Pancreas (tissue), 10 donors: ENCODE measurements at places on chromosomes 2 and 18. TPM values are rescaled to one million over a fixed set of nuclear protein-coding genes. Genes with fewer than 3 reads are reported as not detected.

The KIF5C gene
- 2.0 TPM for polyA plus RNA-seq

The ABCG8 gene
- polyA plus RNA-seq, result not detected

The TCF23 gene
- not detected for polyA plus RNA-seq

The LGALSL gene
- polyA plus RNA-seq, result 3.5 TPM

The GPR45 gene
- polyA plus RNA-seq, result 0.09 TPM

The HOXD1 gene
- polyA plus RNA-seq, result 0.28 TPM

The CRYBA2 gene
- 66.3 TPM for polyA plus RNA-seq

GRCh38 chr2:150320608-150321007 is 166.9 kb downstream of the RND3 start:
- DNase-seq, result no peak

GRCh38 chr18:3794537-3795348 is 344.8 kb downstream of the TGIF1 start:
- DNase-seq, result no peak

DNA sequence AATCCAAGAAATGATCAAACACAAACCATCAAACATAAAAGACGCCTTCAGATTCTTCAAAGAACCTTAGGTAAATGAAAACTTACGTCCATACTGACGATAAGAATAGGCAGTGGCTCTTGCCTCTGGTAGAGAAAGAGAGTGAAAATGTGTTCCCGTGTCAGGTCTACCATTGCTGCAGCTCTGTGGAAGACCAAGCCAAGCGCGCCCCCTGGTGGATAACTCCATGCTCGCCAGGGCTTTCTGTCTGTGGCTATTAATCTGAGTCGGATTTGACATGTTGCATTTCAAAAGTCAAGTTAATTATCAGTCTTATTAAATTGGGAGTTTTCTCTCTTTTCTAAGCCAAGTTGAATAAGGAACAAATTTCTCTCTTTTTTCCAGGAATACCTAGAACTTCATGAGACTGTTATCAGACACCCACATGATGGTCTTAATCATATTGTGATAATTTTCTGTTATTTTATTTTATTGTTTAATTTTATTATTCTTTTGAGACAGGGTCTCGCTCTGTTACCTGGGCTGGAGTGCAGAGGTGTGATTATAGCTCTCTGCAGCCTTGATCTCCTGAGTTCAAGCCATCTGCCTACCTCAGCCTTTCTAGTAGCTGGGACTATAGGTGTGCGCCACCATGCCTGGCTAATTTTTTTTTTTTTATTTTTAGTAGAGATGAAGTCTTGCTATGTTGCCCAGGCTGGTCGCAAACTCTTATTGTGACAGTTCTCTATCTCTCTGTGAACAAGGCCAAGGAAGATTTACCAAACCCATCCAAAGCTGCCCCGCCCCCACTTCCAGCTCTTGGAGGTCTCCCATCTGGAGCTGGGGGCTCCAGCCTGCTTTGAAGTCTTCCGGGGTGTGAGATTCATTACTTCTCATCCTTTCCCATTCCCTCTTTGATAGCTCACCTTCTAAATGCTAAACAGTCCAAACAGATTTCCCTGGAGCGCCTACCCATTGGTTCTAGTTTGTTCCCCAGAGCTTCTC is 15.8 kb upstream of the ZAP70 start:
- peak; percentile 99 for DNase-seq

DNA sequence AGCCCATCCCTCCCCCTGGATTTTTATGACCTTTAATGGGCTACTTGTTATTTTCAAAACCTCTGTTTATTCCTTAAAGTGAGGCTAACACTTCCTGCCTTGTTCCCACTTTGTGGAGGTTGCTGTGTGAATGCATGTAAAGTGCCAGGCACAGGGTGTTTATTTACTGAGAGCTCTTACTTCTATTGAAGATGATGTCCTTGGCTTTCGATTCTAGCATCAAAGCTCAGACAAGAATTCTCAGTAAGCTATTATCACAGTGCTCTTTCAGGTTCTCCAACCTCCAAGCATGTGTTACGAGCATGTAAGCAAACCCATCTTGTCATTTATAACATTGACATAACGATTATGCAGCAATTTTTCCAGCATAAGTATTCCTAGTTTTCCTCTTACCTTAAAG is 44.2 kb downstream of the DPYSL5 start:
- no peak for DNase-seq

DNA sequence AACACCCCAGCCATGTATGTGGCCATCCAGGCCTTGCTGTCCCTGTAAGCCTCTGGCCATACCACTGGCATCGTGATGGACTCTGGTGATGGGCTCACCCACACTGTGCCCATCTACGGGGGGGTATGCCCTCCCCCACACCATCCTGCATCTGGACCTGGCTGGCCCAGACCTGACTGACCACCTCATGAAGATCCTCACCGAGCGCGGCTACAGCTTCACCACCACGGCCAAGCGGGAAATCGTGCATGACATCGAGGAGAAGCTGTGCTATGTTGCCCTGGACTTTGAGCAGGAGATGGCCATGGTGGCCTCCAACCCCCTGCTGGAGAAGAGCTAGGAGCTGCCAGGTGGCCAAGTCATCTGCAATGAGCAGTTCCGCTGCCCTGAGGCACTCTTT is 80.4 kb upstream of the ZCCHC2 start:
- DNase-seq, result no peak

DNA sequence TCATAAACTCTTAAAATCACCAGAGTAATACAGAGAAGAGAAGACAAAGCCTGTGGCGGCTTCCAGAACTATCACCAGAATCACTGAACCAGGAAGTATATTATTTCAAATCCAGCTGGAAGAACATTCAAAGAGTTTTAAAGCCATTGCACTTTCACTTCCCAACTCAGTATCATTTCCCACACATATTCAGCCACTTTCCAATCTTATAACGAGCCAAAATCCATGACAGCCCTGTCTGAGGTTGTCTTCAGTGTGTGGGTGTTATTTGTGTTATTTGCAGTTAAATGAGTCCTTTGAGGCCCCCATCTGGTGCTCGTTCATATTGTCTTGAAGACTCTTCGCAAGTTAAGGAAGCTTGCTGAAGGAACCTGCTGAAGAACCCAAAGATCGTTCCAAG is 559.9 kb downstream of the TSN start:
- DNase-seq, result no peak

- no peak for DNase-seq
These were observed 209.8 kb downstream of the KCNJ3 start for GRCh38 chr2:154908327-154908726.

- DNase-seq, result no peak
These were observed 1176.2 kb downstream of the SUCLG1 start for GRCh38 chr2:83282841-83283240.

DNA sequence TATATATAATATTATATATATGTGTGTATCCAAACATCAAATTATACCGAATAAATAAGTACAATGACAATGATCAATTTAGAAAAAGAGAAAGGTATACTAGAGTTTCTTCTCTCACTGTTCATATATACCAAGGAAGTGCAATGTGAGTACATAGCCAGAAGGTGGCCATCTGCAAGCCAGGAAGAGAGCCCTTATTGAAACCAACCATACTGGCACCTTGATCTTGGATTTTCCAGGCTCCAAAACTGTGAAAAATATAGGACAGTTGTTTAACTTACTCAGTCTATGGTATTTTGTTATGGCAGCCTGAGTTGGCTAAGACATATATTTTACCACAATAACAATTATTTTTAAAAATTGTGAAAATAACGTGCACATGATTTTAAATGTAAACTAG is 1490.2 kb upstream of the SLC39A10 start:
- no peak for DNase-seq

GRCh38 chr2:195434346-195434745 is 222.7 kb upstream of the SLC39A10 start:
- DNase-seq, result no peak

DNA sequence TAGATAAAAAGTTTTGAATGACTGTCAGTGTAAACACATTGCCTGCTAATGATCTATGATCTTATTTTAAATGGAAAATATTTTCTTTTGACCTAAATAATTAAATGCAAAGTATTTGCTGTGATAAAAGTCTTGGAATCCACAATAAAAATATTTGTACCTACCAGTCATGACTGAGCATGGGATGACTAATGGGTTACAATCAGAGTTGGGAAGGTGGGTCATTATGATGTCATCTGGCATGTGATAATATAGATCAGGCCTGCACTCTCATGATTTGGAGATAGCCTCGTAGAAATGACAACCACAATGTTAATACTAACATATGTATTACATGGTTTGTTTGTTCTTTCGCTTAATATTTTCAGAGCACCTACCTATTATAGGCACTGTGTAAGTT is 848.8 kb upstream of the KLHL29 start:
- no peak for DNase-seq

DNA sequence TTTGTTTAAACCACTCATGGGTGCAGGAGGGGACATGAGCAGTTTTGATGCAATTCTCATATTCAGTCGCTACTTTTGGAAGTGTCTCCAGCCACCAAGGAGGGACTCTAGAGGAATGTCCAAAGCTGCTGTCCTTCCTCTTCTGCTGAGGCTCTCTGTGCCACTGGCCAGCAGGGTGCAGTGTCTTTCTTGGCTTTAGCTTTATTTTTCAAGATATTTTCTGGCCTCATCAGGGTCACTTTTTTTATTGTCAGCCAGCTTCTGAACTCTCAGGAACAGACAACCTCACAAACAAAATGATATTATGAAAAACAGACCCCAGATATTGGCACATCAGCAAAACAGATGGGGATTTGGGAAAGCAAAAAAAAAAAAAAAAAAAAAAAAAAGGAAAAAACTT is 289.3 kb upstream of the ZSWIM2 start:
- DNase-seq, result no peak

GRCh38 chr2:111618978-111619902 is 264.8 kb downstream of the ANAPC1 start:
- DNase-seq, result no peak

- DNase-seq, result no peak
These were observed 10.3 kb downstream of the ANKAR start for GRCh38 chr2:189684811-189685210.

GRCh38 chr2:88880441-88880953 is 189.0 kb downstream of the RPIA start:
- no peak for DNase-seq

DNA sequence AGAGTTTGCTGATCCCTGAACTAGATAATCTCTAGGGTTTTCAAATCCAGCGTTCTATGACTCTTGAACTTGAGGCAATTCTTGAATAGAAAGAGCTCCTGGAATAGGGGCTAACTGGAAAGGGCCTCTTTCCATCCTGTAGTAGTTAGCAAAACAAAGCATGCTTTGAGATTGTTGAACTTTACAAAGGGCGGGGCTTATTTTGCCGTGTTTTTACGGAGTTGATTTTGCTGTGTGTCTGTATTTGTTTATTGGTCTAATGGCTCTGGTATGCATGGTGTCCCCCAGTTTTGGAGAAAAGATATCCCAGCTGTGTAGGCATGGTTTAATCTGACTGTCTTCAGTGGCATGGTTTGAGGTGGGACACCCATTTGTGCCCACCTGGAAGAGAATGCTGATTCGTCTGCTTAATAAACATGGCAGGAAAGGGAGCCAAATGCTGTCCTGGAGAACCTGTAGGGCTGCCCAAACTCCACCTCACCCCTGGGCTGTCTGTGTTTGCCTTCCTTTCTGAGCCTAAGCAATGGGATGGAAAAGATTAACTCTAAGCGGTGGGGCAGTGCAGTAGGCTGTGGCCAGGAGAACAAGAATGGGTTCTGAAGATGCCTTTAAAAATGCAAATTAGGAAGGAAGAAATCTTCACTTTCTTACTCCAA is 74.1 kb upstream of the FOSL2 start:
- DNase-seq, result no peak

DNA sequence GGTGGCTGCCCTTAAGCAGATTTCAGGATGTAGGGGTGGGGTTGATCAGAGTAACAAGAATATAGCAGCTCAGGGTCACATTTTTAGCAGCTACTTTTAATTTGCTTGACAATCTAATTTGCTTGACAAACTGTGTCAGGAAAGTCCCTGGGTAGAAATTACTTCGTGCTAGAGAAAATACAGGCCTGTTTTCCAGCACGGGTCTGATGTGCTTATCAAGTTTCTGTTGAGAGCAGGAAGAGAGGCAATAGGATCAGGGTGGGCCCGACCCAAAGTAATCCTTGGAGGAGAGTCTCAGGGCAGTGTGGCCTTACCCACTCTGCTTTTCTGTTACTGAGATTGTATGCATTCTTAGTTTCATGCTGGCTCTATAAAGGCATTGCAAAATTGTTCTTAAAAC is 221.5 kb downstream of the TSN start:
- DNase-seq, result no peak

DNA sequence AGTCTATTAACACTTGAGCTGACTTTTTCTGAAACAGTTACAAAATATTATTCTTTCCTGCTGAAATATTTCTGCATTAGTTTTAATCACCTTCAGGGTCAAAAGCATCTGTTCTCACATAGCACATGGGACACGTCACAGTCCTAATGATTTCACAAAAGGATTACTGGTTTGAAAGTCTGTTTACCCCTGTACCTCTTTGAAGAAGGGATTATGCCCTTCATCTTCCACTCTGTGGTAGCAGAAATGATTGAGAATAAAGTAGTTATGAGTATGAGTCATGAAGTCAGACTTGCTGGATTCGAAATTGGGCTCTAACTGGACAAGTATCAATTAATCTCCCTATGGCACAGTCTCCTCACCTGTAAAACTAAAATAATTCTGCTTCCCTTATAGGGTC is 121.2 kb downstream of the SATB2 start:
- DNase-seq, result no peak

GRCh38 chr18:57026316-57026715 is 120.6 kb upstream of the BOD1L2 start:
- DNase-seq, result no peak

DNA sequence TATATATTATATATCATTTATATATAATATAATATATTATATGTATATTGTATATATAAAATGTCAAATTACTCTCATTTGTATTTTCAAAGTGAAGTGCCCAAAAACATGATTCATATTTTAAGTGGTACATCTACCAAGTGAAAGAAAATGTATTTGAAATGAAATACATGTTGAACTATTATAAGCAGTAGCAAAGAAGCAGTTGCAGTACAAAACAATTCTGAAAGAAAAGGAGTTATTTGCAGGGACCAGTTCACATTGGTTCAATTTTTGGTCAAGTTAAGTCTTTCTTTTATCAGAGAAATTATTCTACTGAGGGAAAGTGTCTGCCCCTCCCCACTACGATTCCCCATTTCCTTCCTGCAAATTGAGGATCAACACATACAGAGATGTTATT is 51.9 kb downstream of the APLF start:
- no peak for DNase-seq

DNA sequence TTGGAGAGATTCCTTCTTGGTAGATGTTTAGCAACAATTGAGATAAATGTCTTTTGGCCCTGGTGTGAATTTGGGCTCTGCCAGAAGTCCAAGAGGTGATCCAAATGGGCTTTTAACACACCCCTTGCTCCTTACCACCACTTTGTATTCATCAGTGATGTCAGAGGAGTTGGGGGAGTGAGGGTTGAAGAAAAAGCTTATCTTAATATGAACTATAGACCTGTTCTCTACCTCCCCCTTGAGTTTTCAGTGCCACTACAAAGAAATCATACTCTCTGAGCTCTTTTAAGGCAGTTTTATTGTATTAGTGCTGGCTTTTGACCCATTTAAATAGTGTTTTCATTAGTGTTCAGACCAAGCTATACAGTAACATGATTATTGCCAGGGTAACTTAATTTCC is 229.1 kb downstream of the PHLPP1 start:
- DNase-seq, result no peak

GRCh38 chr2:111896024-111896423 is 2.4 kb upstream of the MERTK start:
- no peak for DNase-seq
